WTC11 (cell line): ENCODE measurements at places on chromosomes 4 and X. TPM values are rescaled to one million over a fixed set of nuclear protein-coding genes. Genes with fewer than 3 reads are reported as not detected.
A peak's percentile ranks its signal among the peaks of the same experiment; 100 is the strongest.

DNA sequence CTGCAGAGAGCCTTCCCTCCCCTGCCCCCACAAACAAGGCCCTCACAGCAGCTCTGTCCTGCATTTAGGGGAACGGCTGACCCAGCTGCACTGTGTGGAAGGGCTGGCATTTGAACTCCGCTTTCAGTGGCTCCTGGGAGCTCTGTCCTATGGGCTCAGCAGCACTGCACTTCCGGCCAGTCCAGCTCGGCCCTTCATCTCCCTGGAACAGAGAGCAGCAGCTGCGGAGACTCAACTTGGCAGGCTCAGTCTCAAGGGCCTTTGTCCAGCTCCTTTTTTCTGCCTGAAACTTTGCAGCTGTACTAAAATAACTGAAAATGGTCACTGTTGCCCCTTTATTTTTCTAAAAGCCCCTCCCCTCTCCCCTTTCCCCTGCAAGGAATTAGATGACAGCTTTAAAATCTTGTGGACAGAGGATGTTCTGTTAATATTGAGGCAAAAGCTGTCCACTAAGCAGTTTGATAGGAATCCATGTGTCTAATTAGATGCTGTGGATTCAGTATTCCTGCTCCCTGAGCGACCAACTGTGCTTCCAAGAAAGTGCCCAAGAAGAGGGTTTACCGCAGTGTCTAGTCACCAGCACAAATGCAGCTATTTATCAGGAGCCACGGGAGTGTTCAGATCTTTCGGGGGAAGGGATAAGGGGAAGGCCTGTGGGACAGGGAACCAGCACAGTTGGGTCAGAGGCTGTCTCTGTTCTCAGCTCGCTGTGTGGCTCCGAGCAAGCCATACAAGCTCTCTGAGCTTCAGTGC, 133.1 kb downstream of the AFAP1 start:
- DNase-seq, result peak; percentile 41

DMRTC1 gene
- total RNA-seq, result 0.14 TPM in 2 of 3 replicates, not detected in the other

- peak; percentile 56 for DNase-seq
These were observed 1.1 kb upstream of the RAP1GDS1 start for GRCh38 chr4:98260047-98260578.

CPLX1 gene
- total RNA-seq, result 1.5 to 3.5 TPM (median 2.0 TPM) in 3 replicates

IL9R gene
- total RNA-seq, result 1.3 to 2.0 TPM (median 1.9 TPM) in 3 replicates

ZNF157 gene
- 1.7 to 2.0 TPM (median 1.8 TPM) in 3 replicates for total RNA-seq

GRCh38 chrX:131595120-131595519, 51.2 kb downstream of the OR13H1 start:
- no peak for DNase-seq

DNA sequence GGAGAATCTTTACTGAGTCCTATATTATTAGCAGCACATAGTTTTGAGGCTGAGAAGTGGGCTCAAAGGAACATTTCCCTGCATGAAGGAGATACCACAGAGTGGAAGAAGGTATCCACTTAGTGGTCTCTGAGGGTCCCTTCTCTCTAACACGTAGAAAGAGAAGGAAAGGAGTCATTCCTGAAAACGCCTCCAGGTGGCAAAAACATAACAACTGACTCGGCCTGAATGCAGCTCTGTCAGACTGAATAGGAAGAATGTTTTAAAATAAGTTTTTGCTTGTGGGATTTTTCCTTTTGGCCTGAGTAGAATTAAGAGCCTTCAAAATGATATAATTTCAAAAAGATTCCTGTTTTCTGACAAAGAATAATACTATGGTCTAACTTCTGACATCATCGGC, 23.3 kb downstream of the RPGR start:
- DNase-seq, result peak; percentile 10

BEX5 gene
- 7.4 to 11.0 TPM (median 8.9 TPM) in 3 replicates for total RNA-seq

GRCh38 chr4:54050214-54050904, 14.0 kb downstream of the CHIC2 start:
- DNase-seq, result no peak

GRCh38 chr4:175560604-175561003, 251.5 kb downstream of the GPM6A start:
- no peak for DNase-seq

- no peak for DNase-seq
These were observed 86.2 kb upstream of the KIT start for GRCh38 chr4:54571293-54572151.

- DNase-seq, result no peak
These were observed 91.8 kb downstream of the PDE5A start for GRCh38 chr4:119536572-119537528.

DNA sequence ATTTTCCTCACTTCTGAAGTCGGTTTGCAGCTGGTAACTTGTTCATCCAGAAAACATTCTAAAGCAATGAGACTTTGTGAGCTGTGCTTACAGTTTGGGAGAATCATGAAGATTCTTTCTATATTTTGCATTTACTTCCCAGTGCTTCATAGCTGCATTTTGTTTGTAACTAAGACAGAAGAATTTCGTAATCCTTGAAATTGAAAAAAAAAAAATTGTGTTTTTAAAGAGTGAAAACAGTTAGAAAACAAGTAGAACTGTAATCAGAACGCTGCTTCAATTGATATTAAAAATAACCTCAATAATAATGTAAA, 392.4 kb downstream of the UNC5C start:
- no peak for DNase-seq

GRCh38 chr4:54645830-54646229, 11.9 kb upstream of the KIT start:
- no peak for DNase-seq

GRCh38 chr4:28317221-28317620, 1456.6 kb downstream of the STIM2 start:
- DNase-seq, result no peak

- DNase-seq, result no peak
These were observed 194.0 kb downstream of the PDGFRA start for GRCh38 chr4:54423066-54423465.

MSX1 gene
- total RNA-seq, result 0.28 to 0.62 TPM (median 0.41 TPM) in 3 replicates

GRCh38 chrX:142296421-142296820, 91.3 kb upstream of the MAGEC2 start:
- DNase-seq, result no peak

GBA3 gene
- 0.09 TPM in 2 of 3 replicates, not detected in the other for total RNA-seq

GPR173 gene
- 7.3 to 11.0 TPM (median 9.3 TPM) in 3 replicates for total RNA-seq

DNA sequence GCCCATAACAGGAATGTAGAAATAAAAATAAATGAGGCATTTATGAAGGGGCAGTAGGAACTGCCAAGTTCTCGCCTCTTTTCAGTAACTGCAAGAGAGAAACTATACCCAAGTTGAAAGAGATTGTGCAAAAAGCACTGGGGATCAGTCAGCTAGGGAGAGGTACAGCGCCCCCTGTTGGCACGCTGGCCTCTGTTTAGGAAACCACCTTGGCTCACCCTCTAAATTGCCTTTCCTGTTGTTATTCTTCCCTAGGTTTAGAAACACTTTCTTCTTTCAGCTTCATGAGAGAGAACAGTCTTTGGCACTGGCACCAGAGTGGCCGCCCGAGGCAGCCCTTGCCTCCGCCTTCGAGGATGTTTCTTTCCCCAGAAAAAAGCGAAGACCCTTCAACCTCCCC, 348.5 kb downstream of the MID1IP1 start:
- DNase-seq, result peak; percentile 71

NSG1 gene
- total RNA-seq, result 20.3 to 24.2 TPM (median 22.3 TPM) in 3 replicates

DNA sequence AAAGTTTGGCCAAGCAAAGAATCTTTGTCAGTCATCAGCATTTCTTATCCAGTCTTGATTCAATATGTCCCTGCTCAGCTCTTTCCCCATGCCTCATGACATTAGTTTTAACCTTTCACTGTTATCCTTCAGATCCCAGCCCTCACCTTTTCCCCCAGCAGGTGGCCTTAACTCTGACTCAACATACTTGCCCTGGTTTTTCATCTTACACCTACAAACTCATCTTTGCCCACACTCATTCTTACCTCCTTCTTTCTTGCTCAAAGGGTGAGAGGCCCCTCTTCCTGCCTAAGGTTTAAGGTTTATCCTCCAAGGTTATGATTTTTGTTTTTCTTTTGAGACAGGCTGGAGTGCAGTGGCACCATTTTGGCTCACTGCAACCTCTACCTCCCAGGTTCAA, 10.6 kb upstream of the ANXA5 start:
- DNase-seq, result no peak

DNA sequence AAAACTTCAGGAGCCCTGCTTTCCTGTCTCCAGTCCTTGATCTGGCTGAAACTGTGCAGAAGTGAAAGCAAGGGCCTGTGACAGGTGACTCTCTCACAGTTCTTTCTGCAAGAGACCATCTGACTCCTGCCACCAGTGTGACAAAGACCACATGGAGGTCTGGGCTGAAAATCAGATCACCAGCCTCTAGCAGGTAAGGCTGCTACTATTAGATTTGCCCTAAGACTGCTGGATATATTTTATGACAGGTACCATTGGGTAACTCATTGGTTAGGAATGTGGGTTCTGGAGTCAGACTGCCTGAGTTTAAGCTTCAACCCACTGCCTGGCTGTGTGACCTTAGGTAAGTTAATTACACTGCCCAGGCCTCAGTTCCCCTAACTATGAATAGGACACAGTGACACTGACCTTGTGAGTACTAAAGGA, 163.3 kb upstream of the SLC7A11 start:
- no peak for DNase-seq

DNA sequence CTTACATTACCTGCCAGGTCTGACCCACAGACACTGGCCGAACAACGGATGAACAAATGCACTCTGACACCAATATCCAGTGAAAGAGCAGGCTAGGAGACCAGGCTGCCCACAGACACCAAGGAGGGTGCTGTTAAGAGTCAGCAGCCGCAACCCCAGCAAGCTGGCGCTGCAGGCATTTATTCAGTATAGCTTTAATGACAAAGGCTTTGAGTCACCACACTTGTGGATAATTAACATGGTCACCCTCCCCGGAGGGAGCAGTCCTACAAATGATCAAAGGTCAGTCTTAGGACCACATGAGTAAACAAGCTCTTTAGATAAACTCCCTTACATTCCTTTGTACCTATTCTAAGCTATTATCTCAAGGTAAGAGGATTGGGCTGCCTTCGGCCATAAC, 368.5 kb upstream of the GRID2 start:
- DNase-seq, result no peak

- DNase-seq, result no peak
These were observed 23.0 kb upstream of the OTUD4 start for GRCh38 chr4:145203410-145203809.

GRCh38 chr4:3657902-3658529, 108.2 kb upstream of the ADRA2C start:
- DNase-seq, result no peak

UGT2B10 gene
- 0.16 to 0.17 TPM (median 0.16 TPM) in 3 replicates for total RNA-seq

UCP1 gene
- total RNA-seq, result 0.15 to 0.73 TPM (median 0.48 TPM) in 3 replicates
